ENCODE measurements at places on chromosomes 6 and 20. TPM values are rescaled to one million over a fixed set of nuclear protein-coding genes. Genes with fewer than 3 reads are reported as not detected.

GRCh38 chr6:89361171-89361570 is 8.6 kb upstream of the UBE2J1 start:
- H3K27me3 ChIP-seq, result no peaks in the 10 kb centered on the region
- H3K36me3 ChIP-seq, result no peaks in the 10 kb centered on the region
- DNase-seq, result no peak
- no peak overlapping the region for H3K27ac ChIP-seq
- H3K4me1 ChIP-seq, result no peaks in the 10 kb centered on the region
- no peak overlapping the region for H3K4me3 ChIP-seq

The CCN2 gene
- 916 TPM for total RNA-seq

DNA sequence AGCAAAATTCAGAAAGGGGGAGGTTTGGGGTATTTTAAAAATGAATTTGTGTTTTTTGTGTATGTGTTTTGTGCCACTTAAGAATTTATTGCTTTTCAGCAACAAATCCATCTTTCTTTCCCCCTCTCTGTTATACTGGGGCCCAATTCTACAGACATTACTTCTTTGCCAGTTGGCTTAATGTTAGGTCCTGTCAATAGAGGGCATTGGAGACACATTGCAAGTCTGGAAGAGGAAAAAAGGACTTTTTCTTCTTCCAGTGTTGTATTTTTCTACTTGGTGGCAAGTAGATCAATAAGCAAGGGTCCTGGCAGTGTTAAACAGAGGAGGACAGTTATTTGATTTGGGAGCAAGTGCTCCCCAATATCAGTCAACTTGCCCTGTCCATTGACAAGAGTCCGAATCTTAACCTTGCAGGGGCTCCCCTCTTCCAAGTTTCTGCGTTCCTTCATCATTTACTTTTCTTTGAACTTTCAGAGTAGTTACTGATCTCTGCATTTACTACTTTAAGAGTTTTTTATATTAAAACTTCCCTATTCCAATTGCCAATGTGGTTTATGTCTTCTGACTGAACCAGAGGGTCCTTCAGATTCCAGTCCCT is 23.4 kb downstream of the SCML4 start:
- no peak for DNase-seq
- no peaks in the 10 kb centered on the region for H3K36me3 ChIP-seq
- H3K27me3 ChIP-seq, result no peaks in the 10 kb centered on the region
- no peak overlapping the region for H3K4me3 ChIP-seq
- no peak overlapping the region for H3K27ac ChIP-seq

The RBBP9 gene
- total RNA-seq, result 6.8 TPM

GRCh38 chr6:10719964-10720264 is 3.0 kb upstream of the TMEM14C start:
- peaks cover 14% of the 10 kb centered on the region for H3K4me1 ChIP-seq
- peak overlapping the region; percentile 40 for H3K4me3 ChIP-seq
- no peaks in the 10 kb centered on the region for H3K27me3 ChIP-seq
- H3K36me3 ChIP-seq, result no peaks in the 10 kb centered on the region
- DNase-seq, result no peak

All from ascending aorta (tissue), 2 donors.